ENCODE measurements at places on chromosomes 16 and 17.

DNA sequence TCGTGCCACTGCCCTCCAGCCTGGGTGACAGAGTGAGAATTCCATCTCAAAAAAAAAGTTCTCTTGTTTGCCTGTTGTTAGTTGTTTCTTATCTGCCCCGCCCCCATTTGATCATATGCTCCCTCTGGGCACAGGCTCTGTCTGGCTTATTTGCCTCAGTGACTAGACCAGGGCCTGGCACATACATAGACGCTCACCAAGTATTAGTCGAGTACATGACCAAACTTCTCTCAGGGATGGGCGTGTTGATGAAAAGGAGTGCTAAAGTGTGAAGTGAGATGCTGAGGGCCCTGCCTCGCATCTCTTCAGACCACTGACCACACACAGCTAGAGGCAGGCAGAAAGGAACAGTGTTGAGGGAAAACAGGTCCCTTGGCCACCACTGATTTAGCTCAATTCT lies 3.3 kb upstream of the HELZ start:
- DNase-seq = no peak

GRCh38 chr16:70433458-70434103 lies 5.3 kb downstream of the ST3GAL2 start:
- DNase-seq = no peak

DNA sequence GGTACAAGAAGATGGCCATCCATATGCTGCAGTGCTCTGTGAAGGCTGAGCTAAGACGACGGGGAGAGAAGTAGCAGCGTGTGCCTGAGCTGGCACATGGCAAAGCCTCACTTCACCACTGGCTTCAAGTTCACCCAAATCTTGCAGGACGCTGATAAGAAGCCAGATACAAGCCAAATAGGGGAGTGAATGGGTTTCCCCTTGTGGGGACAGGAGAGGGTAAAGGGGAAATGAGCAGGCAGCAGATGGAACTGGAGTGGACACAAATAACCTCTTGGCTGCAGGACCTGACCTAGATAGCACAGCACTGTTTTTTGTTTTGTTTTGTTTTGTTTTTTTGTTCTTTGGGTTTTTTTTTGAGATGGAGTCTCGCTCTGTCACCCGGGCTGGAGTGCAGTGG lies 21.0 kb upstream of the PITPNA start:
- DNase-seq = no peak

DNA sequence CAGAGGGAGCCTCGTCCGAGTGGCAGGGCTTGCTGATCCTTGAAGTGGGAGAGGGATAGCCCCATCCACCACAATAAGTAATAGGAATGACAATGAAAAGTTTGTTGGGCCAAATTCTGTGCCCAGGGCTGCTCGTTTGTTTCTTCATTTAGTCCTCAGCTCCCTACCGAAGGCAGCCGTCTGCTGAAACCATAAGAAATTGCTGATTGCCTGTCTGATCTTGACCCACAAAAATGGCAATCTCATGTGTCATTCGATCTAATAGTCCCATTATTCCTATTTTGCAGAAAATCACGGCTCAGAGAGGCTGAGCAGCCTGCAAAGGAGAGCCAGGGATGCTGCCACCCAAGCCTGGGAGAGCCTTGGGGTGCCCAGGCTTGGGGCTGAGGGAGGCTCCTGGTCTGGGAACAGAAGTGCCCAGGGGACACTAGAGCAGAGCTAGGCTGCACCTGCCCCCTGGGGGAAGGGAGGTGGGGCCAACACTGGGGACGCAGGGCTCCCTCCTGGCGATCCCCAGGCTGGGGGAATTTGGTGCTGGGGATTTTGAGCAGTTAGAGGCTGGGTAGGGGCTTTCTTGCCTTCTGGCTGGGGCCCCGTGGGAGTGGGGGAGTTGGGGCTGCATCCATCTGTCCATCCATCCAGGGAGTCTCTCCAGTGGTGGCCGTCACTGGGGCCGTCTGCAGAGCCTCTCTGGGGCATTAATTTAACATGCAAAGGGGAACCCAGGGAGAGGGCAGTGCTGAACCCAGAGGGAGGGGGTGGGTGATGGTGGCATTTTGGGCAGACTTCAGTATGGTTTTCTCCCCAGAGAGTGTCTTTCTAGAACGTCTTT lies 53.5 kb downstream of the SOCS1 start:
- DNase-seq = no peak

- no peak for DNase-seq
These were observed 139.7 kb downstream of the AATF start for GRCh38 chr17:37088459-37088858.

DNA sequence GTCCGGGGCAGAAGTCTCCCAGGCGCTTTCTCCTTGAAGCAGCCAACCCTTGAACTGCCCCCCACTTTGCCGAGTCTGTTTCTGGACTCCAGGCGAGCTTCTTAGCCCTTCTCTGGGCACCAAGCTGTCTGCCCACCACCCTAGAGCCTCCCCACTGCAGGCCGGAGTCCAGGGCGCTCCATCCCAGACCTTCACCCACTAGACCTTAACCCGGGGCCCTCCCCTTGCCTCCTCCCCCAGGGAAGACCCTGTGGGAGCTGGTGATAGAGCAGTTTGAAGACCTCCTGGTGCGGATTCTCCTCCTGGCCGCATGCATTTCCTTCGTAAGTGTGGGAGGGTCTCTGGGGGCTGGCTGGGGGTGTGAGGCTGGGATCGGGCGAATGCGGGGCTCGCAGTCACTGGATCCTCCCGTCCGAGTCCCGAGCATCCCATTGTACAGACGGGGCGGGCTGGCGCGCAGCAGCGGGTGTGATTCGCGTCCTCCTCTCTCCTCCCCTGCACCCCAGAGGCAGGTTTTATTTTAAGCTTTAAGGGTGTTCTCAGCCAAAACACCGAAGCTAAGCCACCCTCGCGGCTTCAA lies 1.1 kb downstream of the ATP2A1 start:
- DNase-seq = no peak

DNA sequence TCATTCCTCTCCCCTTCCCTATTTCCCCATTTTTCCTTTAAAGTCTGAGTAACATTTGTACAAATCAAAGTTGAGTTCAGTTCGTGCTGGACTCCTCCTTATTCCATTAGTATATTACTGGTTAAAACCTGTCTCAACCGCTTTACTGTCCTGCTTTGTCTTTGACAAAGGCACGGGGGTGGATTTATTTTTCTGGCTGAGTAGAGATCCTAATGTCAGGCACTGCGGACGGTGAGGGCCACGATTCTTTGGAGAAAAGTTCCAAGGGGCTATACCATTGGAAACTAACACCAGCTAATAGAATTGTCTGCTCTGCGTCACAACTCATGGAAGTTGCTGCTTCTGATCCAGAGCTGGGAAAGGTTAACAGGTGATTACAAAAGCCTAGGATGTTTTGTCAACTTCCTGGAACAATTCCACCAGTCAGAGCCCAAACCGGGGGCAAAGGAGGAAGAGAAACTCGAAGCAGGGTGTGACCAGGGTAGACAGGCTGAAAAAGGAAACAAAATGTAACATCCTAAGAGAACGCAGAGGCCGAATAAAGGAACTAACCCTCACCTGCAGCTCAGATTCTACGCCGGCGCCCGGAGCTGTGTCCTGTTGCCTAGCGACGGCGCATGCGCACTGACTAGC lies 12.4 kb downstream of the TAT start:
- no peak for DNase-seq

GRCh38 chr17:78798695-78799559 lies 16.9 kb upstream of the CYTH1 start:
- DNase-seq = no peak

GRCh38 chr16:6910301-6910700 lies 422.3 kb upstream of the RBFOX1 start:
- DNase-seq = no peak

DNA sequence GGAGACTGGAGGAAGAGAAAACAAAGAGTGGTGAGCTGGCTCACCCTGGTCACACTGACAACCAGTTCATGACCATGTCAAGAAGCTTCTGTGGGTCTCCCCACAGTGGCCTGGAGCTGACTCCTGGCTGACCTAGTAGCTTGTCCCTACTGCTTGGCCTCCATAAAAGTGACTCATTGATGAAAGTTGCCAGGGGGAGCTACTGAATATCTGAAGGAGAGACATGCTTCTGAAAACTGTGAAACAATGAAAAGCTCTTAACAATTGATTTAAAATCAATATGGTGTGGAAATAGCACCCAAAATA lies 22.0 kb downstream of the SMPD3 start:
- DNase-seq = no peak

- DNase-seq = no peak
These were observed 45.6 kb downstream of the METRNL start for GRCh38 chr17:83124871-83125514.

DNA sequence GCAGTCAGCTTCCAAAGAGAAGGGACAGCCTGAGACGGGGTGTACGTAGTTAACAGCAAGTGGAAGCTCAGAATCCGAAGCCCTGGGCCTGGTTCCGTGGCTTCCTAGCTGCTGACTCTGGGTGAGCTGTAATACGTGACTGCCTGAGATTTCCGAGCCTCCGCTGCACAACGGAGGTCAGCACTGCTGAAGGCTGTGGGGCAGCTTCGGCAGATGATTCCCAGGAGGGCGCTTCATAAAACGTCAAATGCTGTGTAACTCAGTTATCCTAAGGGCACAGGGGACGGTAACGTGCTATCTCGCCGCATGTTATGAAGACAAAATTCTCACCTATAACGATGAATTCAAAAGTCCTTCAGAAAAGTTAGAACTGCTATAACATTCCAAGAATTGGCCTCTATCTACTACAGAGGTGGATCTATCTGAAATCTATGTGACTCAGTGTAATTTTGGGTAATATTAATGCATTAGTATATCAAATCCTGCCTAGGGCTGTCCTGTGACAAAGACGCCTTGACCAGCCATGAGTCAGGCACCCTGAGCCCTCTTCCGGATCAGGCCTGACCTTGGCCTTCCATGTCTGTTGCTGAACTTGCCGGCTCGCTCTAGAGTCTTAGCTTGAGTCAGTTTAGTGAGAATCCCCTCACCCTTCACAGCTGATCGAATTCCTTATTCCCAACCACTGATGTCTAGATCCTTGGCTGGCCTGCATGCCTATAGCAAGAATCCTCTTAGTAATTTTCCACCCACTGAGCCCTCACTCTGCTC lies 43.5 kb downstream of the MARF1 start:
- DNase-seq = no peak

DNA sequence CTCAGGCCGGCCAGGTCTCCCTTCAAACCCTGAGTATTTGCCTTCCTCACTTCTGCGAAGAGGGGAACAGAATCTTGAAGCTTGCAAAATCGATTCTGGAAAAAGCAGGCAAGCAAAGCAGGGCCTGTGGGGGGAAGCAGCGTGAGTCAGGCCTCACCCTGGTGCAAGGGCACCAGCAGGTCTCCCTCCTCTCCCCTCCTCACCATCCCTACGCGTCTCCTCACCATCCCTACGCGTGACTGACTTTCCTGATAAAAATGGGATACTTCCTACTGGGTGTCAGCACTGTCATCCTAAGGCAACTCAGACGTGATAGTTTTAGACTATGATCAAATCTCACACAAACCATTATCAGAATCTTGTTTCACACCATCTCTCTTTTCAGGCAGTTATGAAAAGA lies 12.1 kb downstream of the CMTM3 start:
- DNase-seq = no peak

- peak; percentile 57 for DNase-seq
These were observed 36.5 kb downstream of the TRARG1 start for GRCh38 chr17:1315891-1316403.

DNA sequence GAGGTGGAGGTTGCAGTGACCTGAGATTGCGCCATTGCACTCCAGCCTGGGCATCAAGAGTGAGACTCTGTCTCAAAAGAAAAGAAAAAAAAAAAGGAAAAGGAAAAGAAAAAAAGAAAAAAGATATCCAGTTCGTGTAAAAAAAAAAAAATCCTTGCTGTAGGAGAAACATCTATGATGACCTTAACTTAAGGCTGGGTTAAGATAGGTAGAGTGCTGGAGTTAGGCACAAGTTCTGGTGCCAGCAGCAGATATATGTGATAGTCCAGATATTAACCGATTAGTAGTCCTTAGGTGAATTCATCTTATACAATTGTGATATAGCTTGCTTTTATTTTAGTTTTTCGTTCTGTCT lies 17.2 kb downstream of the PSMD11 start:
- DNase-seq = no peak

GRCh38 chr16:51298800-51299199 lies 147.7 kb upstream of the SALL1 start:
- no peak for DNase-seq

DNA sequence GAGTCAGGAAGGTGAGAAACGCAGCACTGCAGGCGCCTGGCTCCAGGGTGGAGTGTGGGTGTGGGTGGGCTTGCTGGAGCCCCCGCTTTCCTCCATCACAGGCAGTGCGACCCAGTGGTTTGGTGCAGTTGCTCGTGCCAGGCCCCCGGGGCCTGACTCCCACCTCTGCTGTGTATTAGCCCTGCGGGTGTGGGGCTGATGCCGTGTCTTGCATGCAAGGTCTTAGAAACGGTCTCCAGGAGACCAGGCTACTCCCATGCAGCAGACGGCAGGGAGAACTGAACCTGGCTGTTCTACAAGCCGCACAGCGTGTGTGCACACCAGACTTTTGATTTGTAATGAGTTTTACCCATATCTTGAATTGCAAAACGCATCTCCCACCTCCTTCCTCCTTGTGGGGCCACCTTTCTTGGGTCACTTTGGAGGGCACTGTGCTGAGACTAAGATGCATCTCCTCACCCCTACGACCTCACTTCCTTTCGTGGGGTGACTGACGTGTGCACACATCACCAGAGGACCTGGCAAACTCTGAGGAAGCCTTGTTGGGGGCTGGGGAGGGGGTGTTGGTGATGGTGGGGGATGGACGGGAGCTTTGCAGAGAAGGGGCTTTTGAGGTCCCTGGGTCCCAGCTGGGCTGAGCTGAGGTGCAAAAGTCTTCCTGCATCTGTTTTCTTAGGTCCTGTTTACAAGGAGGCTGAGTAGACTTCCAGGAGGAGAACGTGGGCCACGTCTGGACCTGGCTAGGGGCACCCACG lies 101.8 kb upstream of the TNRC6C start:
- no peak for DNase-seq

DNA sequence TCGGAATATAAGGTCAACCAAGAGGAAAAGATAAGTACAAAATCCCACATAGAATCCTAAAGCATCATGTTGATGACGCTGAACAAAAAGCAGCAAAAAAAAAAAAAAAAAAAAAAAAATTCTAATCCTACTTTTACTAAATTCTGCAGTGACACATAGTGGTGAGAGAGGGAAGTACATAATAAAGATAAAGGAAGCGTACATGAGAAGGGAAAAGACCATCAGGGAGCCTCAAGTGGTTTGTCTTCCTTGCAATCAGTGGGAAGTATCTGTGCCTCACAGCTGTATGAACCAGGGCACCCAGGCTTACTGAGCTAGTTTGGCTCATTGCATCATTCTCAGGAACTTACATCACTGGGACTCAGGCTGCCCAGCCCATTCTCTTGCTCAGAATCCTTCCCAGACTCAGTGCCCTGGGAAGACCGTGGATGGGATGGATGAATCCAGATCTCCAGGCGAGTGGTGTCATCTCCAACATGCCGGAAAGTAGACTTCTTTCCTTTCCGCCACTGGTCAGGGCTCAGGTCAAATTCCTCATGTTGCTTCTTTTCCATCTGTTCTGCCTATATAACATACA lies 21.2 kb downstream of the SMG6 start:
- no peak for DNase-seq

Measured in NCI-H1417 treated with DMSO at 0.1 percent for 48 hours (cell line).